Right ventricle myocardium inferior (tissue), 1 donor: ENCODE measurements at places on chromosomes 2 and 18.

DNA sequence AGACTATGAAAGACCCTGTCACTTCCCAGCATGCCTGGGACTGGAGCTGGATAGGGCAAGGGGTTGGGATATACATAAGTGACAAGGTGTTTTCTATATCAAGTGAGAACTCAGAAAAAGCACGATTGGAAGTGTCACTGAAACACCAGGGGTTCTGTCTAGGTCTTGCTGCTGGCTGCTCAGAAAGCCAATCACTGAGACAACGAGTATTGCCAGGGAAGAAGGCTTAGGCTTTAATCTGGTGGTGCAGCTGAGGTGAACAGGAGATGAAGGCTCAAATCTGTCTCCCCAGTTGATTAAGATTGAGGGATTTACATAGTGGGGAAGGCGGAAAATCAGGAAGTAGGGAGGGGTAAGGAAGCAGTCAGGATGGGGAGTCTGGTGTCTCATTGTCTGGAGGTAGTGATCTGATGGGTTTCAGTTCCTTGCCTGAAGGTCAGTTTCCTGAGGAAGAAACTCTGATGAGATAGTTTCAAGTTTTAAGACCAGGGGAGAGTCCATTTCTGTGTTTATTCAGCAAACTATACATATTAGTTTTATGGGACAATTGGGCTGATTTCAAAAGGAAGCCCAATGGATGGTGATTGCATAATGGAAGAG, 3.5 kb upstream of the C2orf74 start:
- DNase-seq: no peak

GRCh38 chr2:172753610-172754009, 18.0 kb downstream of the RAPGEF4 start:
- DNase-seq: no peak

- DNase-seq: no peak
Measured at GRCh38 chr2:235940330-235940729, 227.9 kb downstream of the GBX2 start.

DNA sequence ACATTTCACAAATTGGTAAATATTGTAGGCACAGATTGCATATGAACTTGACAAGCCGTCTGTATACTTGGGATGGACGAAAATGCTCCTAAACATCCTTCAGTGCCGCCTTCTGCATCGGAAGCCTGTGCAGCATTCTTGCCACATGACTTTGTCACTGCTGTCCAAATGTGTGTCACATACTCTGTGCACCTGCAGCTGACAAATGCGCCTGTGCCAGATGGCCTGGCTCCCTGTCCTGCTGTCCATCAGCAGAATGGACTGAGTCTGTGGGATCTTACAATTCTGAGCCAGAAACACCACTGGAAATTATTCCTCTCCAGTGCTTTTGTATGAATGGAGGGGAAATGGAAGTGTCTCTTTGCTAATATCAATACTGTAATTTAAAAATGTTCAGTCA, 89.9 kb downstream of the DCDC2C start:
- no peak for DNase-seq

DNA sequence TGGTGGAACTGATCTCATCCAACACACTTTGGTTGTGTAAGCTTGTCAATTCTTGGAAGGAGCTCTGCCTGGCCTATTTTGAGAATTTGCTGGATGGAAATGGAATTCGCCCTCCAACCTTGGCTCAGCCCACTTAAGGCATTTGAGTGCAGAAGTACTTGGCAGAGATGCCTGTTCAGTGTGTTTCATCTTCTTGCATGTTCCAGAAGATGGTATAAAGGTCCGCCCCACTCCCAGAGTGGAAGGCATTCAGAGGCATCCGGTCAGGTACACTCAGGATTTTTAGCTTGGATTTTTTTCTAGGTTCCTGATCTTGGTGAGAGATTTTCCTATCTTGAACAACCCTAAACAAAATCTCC, 61.3 kb upstream of the TXNDC2 start:
- DNase-seq: no peak

- no peak for DNase-seq
Measured at GRCh38 chr2:142642650-142643049, 234.8 kb upstream of the KYNU start.

- no peak for DNase-seq
Measured at GRCh38 chr2:41955316-41956043, 92.3 kb upstream of the PKDCC start.

- DNase-seq: peak; percentile 77
Measured at GRCh38 chr2:63056107-63057050, 5.7 kb downstream of the OTX1 start.

- DNase-seq: no peak
Measured at GRCh38 chr18:29226213-29226612, 1049.3 kb upstream of the CDH2 start.

DNA sequence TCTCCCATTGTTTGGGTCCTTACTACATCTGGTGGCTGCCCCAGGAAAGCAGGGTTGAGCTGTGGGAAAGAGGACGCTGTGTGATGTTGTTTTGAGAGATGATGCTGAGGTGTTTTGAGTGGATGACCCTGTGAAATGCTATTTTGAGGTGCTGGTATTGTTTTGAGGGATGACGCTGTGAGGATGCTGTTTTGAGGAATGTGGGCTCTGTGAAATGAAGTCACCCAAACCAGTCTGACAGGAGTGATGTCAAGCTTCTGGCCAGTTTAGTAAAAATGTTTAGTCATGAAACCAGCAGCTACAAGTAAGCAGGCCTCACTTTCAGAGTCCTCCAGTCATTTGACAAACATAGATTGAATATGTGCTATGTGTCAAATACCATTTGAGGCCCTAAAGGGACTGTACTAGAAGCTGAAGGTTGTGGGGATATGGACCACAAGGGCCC, 16.1 kb upstream of the PUM2 start:
- DNase-seq: no peak

DNA sequence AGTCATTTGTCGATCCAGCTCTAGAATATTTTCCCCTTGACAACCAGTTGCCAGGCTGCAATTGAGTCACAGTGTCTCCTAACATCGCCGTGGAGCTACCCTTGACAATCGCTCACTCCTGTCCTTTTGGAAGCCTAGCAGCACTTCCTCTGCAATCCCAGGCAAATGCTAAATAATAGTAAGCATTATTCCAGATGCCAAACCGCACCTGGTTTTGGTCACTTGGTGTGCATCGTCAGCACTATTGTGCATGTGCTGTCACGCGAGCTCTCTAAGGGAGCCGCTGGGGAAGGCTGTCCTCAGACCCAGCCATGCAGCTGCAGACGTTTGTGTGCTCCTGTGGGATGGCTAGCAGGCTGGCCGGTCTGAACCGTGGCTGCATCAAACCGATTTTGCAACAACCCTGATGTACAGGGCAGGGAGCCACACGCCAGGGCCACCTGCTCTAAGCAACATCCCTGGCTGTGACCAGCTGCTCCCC, 549.5 kb upstream of the ID2 start:
- no peak for DNase-seq

DNA sequence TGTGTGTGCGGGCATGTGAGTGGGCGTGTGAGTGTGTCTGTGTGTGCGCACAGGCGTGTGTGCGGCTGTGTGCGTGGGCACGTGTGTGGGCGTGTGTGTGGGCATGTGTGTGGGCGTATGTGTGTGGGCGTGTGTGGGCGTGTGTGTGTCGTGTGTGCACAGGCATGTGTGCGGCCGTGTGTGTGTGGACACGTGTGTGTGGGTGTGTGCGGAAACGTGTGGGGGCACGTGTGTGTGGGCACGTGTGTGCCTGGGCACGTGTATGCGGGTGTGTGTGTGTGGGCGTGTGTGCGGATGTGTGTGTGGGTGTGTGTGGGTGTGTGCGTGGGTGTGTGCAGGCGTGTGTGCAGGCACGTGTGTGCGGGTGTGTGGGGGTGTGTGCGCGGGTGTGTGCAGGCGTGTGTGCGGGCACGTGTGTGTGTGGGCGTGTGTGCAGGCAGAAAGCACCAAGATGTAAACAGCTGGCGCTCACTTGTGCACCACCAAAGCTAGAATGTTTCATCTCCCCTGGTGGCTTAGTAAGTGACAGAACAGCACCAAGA, 31.2 kb upstream of the ALKAL2 start:
- no peak for DNase-seq

GRCh38 chr2:86239326-86239725, 40.1 kb downstream of the MRPL35 start:
- DNase-seq: no peak

- no peak for DNase-seq
Measured at GRCh38 chr2:241891988-241892298, 22.4 kb downstream of the RTP5 start.

DNA sequence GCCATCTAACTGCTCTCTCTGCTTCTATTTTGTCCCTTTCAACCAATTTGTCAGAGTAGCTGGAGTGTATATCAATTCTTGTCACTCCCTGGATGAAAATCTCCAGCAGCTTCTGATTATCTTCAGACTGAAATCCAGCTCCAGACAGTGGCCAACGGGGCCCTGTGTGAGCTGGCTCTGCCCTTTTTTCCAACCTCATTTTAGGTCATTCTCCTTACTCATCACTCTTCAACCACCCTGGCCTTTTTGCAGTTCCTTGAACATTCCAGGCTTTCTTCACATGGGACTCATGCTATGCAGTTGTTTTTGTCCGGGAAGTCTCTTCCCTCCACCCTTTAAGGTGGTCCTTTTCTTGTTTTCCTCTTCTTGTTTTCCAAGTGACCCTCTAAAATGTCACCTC, 15.4 kb upstream of the FAP start:
- no peak for DNase-seq

GRCh38 chr2:190759749-190760213, 110.9 kb downstream of the NAB1 start:
- no peak for DNase-seq

- no peak for DNase-seq
Measured at GRCh38 chr2:26410764-26411243, 9.1 kb downstream of the DRC1 start.

- DNase-seq: no peak
Measured at GRCh38 chr2:241948901-241949735, 79.6 kb downstream of the RTP5 start.

DNA sequence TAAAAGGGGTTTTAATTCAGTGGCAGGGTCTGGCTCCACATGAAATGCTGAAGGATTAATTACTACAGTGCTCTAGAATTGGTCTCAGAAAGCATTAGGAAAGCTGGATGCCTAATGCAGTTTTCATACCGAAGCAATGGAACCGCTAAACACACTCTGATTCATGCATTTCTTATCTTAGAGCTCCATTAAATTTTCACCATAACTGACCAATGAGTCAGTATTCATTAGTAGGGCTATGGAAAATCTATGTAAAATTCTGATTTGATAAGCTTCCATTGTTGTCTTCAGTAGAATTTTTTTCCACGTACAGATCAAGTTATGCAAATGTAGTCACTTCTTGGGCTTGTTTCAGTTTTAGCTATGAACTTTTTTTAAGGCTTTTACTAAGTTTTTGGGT, 359.9 kb downstream of the ARHGAP15 start:
- no peak for DNase-seq

DNA sequence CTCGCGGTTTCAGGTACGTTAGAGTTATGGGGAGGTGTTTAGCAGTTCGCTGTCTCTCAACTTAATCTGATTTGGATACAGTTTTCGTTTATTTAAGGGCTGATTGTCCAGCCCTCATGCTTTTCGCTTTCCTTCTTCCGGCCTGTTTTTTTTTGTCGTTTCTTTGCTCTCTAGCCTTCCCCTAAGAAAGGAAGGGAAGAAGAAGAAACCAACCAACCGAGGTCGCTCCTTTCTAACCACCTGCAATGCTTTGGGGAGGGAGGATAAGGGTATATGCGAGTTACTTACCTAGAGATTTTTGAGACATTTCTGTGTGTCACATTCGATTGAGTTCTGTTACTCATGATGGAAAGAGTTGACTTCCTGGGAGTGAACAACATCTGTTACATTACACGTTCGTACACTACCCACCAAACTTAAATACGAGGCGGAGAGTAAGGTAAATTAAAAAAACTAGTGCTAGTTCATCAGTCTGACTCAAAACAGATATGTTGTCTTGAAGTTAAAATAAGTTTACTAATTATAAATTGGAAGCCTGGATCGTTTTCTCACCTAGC, 918 bp downstream of the EIF5B start:
- no peak for DNase-seq

GRCh38 chr2:48723129-48723528, 32.4 kb downstream of the LHCGR start:
- DNase-seq: no peak

- DNase-seq: no peak
Measured at GRCh38 chr2:207317378-207317984, 151.7 kb upstream of the KLF7 start.

DNA sequence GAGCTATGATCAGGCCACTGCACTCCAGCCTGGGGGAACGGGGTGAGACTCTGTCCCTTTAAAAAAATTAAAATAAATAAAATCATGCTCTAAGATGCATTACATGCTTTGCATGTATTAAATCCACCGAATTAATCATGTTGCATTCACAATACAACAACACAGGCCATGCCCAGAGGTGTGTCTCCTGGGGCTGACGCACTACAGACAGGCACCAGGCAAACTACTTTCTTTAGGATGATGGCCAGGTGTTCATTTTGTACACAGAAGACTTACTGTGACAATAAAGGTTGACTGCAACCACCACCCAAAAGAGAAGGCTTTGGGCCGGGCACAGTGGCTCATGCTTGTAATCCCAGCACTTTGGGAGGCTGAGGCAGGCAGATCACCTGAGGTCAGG, 226.8 kb upstream of the PXDN start:
- DNase-seq: no peak

DNA sequence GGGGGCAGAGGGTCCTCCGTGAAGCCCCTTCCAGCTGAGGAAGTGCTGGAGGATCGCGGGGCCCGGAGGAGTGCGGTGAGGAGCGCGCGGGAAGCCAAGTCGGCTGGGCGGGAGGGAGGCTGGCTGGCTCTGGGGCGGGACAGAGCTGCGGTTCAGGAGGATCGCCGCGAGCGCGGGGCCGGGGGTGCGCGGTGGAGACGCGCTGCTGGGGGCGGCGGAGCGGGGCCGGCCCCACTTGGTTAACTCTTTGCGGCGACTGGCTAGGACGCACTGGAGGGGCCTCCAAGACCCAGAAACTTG, 464 bp downstream of the CYBRD1 start:
- DNase-seq: peak; percentile 77

- no peak for DNase-seq
Measured at GRCh38 chr2:74201596-74201995, 3.2 kb downstream of the MTHFD2 start.

DNA sequence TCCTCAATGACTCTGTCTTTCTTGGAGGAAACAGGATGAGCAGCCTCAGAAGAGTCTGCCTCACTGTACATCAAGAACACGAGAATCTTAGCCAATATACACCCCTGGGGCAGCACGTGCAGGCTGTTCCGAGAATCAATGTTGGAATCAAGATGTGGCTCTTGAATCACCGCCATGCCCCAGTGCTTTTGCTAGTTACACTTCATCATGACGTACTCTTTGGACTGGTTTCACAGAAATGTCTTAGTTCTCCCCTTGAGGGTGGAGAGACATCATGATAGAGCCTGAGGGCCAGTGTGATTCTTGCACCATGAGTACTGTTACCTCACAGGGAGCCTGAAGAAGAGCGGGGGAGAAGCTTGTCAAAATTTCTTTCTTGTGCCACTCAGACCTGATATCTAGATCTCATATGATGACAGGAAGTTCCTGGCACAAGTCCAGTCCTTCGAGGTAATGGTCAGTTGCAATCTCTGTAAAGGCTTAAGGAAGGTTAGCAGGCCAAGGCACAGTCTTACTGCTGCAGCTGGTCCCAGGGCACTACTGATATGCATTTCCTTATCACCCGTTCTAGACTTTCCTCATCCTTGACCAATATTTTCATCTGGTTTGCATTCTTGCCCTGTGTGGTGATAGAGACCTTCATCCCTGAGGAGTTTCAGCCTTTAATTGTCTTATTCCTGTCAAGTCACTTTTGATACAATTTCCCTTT, 28.2 kb upstream of the STAT4 start:
- peak; percentile 74 for DNase-seq
